Placental pericyte (primary cell): ENCODE measurements at places on chromosomes 5 and 9. TPM values are rescaled to one million over a fixed set of nuclear protein-coding genes. Genes with fewer than 3 reads are reported as not detected.

PCDHGA5 gene
- 1.5 and 1.9 TPM in 2 replicates for total RNA-seq

CDH9 gene
- total RNA-seq, result not detected in 2 replicates

LTC4S gene
- 0.88 TPM in 1 of 2 replicates, not detected in the other for total RNA-seq

LAMC3 gene
- 0.44 and 2.1 TPM in 2 replicates for total RNA-seq

ADAMTS16 gene
- 0.22 and 0.57 TPM in 2 replicates for total RNA-seq

FAM78A gene
- total RNA-seq, result 0.44 and 0.86 TPM in 2 replicates

MTRR gene
- 43.8 and 49.2 TPM in 2 replicates for total RNA-seq

SMIM23 gene
- not detected in 2 replicates for total RNA-seq

RETREG1 gene
- 0.43 and 0.66 TPM in 2 replicates for total RNA-seq

ELP1 gene
- total RNA-seq, result 20.8 and 40.2 TPM in 2 replicates

PRDM9 gene
- not detected in 2 replicates for total RNA-seq

TUBB4B gene
- 93.4 and 509 TPM in 2 replicates for total RNA-seq

PCDHGB6 gene
- 4.3 and 5.3 TPM in 2 replicates for total RNA-seq

PPP1R26 gene
- 13.6 and 23.6 TPM in 2 replicates for total RNA-seq

GARIN3 gene
- not detected in 2 replicates for total RNA-seq
